ENCODE measurements at places on chromosomes 4 and X.

DNA sequence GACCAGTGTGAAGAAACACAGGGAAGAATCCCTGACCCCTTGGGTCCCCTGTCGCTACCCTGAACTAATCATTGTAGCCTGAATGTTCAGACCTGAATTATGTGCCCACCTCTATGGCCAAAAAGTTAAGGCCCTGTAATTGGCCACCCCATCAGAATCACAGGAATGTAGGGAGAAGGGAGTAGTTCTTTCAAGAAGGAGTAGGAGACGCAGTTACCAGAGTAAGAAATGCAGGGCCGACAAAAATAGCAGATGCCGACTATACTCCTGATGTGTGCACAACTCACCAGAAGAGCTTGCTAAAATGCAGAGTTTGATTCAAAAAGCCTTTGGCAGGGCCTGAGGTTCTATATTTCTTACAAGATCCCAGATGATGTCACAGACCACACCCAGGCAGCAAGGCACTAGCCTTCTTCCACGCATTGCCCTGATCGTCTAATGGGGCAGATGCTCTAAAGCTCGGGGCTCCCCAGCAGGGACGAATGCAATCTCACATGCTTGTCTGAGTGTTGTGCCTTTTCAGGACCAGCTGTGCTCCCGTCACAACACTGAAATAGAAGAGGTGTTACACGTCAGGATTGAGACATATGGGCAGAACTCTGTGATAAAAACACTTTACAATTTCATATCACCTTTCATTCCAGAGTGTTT lies 161.0 kb upstream of the FAM241A start:
- no peak for DNase-seq

DNA sequence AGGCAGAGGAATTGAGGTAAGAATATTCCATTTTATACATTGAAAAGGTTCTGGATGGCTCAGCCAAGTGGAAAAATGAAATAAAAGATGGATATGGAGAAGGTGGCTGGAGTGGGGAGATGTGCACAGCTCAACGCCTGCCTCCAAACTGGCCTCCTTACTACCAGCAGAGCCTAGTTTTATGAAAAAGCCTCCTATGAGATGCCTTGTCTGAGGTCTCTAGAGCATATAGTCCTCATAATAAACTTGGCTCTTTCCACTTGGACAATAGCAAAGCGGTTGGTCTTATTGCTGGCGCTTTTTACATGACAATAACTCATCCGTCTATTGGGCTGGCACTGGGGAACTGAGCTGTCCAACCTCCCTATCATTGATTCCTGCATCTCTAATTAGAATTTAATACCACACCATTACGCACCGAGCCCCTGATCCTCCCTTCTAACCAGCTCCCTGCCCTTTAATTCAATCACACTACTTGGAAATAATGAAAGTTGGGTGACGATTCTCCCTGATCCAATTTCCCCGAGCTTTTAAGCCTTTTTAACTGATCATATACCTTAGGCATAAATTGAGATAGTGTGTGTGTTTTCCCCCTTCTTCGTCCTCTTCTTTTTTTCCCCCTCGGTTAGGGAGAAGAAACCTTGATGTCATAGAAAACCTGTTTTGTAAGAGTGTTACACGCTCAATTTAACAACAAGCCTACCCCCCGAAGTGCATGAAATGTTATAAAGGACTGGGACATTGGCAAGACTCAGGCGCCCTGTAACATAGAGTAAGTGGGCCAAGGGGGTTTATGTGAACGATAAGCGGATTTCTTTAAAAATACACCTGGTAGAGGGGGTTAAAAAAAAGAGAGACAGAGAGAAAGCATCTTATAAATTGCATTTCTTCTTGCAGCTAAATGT lies at the start of gene PHOX2B:
Gene PHOX2B (minus strand): TSS at position 155 of the 905 bp plus-strand sequence. CDS start 115 bp downstream, at position 40.
- no peak for DNase-seq

DNA sequence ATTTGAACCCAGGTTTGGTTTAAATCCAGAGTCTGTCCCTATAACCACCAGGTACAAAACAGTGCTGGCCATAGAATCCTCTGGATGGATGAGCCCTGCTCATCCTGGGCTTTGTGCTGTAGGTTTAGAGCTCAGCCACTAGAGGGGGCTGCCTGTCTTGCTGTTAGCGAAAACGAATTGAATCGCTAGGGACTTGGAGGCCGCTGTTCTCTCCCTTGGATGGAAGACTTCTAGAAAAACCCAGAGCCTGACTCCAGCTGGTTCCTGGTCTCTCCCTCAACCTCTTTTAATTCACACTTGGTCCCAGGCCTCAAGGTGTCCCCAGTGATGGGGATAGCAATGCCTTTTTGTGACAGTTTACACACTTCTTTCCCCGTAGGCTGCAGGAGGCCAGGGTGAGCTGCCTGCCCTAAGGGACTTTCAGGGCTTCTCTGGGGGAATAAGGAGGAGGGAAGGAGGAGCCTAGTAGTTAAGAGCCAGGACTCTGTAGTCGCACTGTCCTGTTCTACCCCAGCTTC lies 8.7 kb downstream of the RIPPLY1 start:
- peak; percentile 67 for DNase-seq

GRCh38 chr4:105119356-105119755 lies 27.3 kb upstream of the TET2 start:
- DNase-seq: no peak

DNA sequence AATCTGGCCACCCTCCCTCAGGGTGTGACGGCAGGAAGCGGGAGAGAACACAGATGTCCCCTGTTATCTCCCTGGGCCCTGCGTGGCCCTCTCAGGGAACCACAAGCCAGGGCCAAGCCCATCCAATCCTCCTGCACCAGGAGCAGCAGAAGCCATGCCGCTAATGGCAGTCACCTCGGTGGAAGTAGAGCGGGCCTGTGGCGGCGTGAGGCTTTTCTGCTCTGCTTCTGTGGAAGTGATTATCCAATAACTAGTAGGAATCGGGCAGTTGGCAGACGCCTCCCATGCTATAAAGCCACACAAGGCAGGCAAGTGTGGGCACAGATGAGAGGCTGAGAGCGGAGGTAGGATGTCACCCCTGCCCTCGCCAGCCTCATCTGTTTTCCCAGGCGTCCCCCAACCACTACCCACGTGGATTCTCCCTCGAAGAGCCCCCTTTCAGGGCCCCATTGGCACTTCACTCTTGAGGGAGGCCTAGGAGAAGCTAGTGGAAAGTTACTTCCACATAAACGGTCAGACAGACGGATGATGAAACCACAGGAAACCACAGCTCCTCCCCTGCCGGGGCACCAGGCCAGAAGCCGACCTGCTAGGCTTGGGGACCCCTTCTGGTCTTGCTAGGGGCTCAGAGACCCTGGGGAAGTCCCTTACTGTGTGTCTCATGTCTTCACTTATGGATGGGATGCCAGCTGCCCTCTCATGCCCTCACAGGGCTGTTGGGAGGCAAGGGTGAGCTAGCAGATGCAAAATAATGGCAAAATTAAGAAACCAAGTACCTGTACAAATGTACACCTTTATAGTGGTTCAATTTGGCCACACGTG lies 18.8 kb upstream of the TMSB4X start:
- peak; percentile 30 for DNase-seq

DNA sequence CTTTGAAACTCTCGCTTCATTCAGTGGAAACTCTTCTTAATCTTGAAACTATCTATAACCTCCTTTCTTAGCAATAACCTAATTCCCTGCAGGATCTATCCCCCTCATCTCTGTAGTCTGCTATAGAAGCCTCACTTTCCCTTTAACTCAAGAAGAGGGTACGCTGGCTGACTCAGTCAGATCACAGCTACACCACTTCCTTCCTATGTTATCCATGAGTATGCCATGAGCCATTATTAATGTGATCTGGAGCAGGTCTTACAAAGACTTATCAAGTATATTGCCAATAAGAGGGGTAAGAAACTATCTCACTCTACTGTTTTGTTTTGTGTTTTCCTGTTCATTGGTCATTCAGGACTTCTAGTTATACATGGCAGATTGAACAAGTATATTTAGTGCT lies 165.3 kb downstream of the PJA1 start:
- no peak for DNase-seq

DNA sequence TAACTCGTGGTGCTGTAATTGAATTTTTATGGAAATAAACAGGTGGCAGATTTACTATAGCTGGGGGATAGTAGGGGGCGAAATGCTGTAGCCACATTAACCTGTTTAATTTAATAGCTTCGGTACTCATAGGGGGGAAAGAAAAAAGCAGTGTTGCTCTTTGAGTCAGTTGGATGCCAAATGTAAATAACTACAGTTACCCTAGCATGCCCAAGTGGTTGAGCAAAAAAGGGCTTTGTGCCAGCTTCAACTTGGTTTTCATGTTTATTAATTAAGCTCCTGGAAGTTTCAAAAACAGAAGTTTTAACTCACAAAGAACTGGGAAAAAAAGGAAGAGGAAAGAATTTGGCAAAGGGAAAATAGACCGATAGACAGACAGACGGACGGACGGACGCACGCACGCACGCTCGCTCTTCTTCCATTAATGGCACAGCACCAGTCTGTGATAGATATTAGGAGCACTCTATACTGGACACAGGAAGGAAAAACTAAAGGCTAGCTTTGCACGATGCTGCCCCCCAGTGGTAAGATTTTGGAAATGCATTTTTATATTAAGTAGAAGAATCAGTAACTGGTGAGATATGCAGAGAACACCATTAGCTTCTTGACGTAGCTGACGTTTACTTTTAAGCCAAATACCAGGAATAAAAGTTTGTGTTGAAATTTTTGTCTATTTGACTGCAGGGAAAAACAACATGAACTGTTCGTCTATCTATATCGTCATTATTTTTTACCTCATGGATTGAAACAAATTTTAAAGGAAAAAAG lies 151.8 kb downstream of the SLC7A11 start:
- DNase-seq: peak; percentile 87

DNA sequence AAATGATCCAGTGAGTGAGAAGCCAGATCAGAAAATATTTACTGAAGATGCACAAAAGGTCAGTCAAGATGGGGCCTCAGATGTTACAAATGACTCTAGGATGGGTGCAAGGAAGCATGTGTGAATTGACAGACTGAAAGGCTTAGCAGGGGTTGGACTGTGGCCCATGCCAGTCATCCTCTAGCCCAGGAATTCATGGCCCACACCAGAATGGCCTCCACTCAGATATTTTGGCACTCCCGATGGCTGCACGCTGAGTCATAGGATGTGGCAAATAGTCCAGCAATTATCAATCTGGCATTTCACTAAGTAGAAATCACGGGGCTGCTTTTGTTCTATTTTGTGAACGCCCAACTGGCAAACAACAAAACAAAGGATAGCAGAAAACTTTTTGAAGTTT lies 406.5 kb downstream of the IQCM start:
- no peak for DNase-seq

- no peak for DNase-seq
These were observed 116.1 kb downstream of the CNKSR2 start for GRCh38 chrX:21490341-21490740.

GRCh38 chrX:39008549-39008948 lies 207.3 kb downstream of the MID1IP1 start:
- DNase-seq: no peak

DNA sequence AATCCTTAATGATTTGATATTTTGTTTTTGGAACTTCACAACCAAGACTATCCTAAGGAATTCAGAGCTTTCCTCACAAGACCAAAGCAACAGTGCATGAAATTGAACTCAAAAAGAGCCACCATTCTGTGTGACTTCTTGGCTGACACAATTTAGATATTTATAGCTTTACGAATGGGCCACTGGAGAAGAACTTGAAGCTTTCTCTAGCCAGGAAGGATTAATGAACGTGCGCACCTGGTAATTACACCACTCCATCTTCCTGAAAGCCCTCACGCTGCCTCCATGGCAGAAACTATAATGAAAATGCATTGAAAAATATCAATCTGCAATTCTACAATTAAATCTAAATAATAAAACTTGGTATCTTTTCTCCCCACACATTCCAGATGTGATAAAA lies 1057.8 kb downstream of the DMD start:
- DNase-seq: no peak

GRCh38 chr4:53800741-53801140 lies 209.5 kb upstream of the LNX1 start:
- no peak for DNase-seq

DNA sequence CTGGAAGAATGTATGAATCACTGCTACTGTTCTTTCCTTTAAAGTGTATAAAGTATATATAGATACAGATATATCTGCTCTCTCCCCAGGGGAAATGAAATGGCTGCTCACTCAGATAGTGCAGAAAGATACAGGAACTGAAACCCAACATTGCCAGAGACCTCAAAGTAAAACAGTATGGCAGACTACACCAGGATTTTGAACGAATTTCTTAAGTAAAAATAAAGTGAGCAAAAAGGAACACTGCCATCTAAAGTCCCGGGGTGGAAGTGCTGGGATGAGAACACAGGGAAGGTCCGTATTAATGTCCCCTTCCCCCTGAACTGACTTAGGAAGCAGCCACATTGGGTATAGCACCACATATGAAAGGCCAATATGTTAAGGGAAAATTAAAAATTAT lies 93.4 kb downstream of the TMA16 start:
- DNase-seq: no peak

DNA sequence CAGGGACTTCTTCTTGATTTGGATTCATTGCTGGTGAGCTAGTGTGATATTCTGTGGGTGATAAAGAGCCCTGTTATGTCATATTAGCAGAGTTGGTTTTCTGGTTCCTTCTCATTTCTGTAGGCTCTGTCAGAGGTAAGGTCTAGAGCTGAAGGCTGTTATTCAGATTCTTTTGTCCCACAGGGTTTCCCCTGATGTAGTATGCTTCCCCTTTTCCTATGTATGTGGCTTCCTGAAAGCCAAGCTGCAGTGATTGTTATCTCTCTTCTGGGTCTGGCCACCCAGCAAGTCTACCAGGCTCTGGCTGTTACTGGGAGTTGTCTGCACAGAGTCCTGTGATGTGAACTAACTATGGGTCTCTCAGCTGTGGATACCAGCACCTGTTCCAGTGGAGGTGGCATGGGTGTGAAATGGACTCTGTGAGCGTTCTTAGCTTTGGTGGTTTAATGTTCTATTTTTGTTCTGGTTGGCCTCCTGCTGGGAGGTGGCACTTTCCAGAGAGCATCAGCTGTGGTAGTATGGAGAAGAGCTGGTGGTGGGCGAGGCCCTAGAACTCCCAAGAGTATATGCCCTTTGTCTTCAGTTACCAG lies 373.7 kb downstream of the AR start:
- DNase-seq: no peak

GRCh38 chrX:100745806-100746537 lies 14.1 kb upstream of the SYTL4 start:
- peak; percentile 8 for DNase-seq

DNA sequence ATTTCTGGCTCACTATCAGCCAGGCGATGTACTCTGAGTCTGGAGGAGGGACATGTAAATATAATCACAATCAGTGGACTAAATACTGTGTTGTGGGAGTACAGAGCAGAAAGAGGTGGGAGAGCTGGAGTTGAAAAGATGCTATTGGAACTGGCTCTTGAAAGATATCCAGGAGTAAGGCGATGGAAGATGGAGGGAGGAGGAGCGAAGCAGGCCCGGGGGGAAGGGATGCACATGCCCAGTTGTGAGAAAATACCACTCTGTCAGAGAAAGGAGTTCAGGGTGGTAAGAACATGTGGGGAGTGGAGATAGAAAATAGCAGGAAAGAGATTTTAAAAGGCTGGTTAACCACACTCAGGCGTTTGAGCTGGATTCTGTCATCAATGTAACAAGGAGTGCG lies 216.9 kb upstream of the ETNPPL start:
- DNase-seq: no peak

- no peak for DNase-seq
These were observed 29.5 kb downstream of the SRPX2 start for GRCh38 chrX:100673397-100673953.

Measured in midbrain (tissue), 1 donor.